ENCODE measurements at places on chromosomes 16 and 17.
A peak's percentile ranks its signal among the peaks of the same experiment; 100 is the strongest.

GRCh38 chr16:31785126-31785525 is 88.5 kb upstream of the ZNF267 start:
- DNase-seq: no peak

DNA sequence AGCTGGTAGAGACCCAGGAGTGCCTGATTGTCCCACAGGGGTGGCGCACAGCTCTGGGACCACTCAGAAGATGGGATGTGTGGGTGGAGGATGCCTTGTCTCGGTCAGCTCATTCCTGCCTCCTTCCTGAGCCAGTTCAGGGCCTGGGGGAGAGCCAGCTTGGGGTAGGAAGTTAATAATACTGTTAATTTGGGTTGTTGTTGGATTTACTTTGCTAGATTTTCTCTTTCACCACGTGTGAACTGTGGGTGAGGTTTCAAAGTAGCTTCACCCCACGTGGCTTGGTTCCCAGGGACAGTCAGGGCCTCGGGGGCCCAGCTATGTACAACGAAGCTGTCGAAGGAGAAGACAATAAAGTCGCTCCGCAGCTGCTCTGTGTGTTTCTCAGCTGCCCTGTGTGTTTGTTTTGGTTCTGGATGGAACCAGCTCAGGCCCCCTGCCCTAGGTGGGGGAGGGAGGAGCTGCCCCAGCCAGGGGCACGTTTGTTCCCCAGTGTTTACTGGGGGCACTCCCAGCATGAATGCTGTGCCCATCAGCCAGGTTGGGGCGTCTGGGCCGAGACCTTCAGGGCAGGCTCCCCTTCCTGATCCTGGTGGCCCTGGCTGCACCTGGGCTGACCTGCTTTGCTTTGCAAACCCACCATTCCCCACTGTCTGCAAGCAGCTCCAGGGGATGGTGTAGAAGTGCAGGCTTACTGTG is 2.3 kb downstream of the NUDT16L1 start:
- no peak for DNase-seq

DNA sequence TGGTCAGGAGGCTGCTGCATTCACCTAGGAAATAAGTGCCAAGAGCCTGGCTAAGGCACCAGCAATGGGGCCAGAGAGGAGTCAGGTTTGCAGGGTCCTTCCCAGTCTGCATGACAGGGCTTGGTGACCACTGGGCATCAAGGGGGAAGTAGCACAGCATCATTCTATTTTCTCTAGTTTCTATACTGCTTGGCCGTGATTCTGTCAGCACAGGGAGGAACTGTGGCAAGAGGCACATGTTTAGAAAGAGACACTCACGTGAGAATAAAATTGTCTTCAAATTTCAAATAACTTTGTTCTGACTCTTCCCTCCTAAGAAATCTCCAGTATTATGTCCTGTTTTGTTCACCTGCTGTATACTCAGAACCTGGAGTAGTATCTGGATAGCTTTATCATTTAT is 37.8 kb downstream of the ERN1 start:
- DNase-seq: peak; percentile 85

- DNase-seq: no peak
Observed at GRCh38 chr16:49419006-49419405, 45.4 kb downstream of the C16orf78 start.

GRCh38 chr16:4109250-4109736 is 6.9 kb downstream of the ADCY9 start:
- DNase-seq: no peak

DNA sequence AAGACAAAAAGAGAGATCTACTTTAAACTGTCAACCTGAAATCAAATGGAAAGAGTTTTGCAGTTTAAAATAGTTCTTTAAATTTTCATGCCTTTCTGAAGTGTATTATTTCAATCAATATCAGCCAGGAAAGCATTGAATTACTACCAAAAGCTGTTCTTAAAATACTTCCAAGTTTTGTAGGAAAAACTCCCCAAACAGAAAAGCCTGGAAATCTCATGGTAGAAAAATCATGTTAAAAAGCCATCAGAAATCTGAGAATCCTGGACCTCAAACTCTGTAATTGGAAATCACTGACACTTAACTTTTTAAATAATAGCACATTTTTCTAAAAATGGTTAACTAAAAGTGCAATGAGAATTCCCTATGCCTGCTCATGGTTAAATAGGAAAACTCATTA is 63.3 kb upstream of the CNTNAP4 start:
- no peak for DNase-seq

GRCh38 chr17:63165400-63165799 is 199.4 kb downstream of the TANC2 start:
- peak; percentile 28 for DNase-seq

GRCh38 chr17:76584427-76585032 is 1.1 kb downstream of the ST6GALNAC2 start:
- DNase-seq: no peak

DNA sequence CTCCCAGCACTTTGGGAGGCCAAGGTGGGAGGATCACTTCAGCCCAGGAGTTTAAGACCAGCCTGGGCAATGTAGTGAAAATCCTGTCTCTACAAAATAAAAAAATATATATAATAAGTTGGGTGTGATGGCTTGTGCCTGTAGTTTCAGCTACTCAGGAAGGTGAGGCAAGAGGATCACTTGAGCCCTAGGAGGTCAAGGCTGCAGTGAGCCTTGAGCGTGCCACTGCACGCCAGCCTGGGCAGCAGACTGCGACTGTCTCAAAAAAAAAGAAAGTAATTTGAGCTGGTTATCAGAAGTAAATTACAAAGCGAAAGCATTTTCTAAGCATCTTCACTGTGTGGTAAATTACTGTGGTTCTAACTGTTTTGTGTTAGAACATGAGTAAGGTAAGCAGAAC is 66.2 kb downstream of the NQO1 start:
- no peak for DNase-seq

DNA sequence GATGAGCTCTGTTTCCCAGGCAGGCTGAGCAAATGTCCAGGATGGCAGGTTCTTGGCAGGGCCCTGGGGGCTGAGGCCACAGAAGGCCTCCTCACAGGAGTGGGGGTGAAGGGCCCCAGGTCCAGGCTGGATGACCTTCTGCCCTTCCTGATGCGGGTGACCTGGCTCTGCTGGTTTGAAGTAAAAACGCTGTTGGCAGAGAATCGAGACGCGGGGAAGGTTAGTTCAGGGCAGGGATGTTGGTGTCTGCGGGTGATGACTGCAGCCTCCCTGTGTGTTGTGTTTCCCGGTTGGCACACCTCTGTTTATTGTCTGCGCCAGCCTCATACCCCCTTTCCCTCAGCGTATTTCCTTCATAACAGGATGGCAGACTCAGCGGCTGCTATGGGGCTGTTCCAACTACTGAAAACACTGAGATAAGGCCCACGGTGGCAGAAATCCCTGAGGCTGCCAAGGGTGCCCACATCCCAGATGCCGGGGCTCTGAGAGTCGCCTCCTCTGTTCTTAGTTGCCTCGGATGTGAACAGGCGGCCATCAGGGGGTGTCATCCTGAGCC is 104.6 kb downstream of the METRNL start:
- DNase-seq: no peak

- no peak for DNase-seq
Observed at GRCh38 chr16:61681673-61682072, 354.6 kb downstream of the CDH8 start.

DNA sequence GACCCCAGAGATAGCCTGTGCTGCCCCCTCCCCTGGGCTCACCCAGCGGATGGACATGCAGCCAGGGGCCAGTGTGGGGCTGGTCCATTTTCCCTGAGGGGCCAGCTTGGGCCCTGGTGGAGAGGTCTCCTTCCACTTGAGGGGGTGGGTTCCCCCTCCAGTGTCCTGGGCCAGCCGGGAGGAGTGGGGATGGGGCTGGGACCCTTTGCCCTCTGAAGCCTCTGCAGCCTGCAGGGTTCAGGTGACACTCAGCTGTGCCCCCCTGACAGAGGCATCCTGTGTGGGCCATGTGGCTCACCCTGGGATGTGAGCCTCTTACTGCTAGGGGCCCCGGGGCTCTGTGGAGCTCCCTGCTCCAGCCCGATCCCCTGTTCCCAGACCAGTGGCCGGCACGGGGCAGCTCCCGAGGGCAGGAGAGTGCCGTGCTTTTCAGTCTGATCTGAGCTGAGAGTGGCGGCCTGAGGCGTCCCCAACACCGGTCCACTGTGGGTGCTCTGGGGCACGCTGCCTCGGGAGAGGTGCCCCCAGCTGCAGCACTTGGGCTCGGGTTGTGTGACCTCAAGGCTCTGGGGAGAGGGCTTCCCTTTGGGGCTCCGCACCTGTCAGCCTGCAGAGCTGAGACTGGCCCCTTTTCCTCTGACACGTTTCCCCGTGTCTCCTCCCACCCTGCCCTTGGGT is 439 bp upstream of the GNG13 start:
- no peak for DNase-seq

- peak; percentile 72 for DNase-seq
Observed at GRCh38 chr16:29710227-29711219, 31.5 kb downstream of the QPRT start.

GRCh38 chr17:74005790-74006189 is 197.7 kb upstream of the RPL38 start:
- no peak for DNase-seq

DNA sequence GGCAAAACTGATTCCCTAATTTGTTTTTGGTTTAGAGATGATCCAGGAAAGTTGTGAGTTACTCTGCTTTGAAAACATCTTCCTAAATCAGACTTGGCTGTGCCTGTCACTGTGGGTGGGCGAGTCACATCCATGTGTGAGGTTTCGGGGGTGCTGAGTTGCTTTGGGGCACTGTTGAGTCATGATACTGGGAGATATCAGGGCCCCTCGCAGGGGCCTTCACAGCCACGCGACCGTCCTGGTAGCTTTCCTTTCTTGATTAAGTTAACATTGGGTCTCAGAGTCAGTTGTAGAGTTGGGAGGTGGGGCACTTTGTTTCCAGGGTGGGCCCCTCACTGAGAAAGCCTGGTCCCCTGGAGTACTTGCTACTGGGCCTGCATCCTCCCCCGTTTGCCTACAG is 58.3 kb upstream of the LGALS9 start:
- DNase-seq: no peak
